Fibroblast of lung (primary cell): ENCODE measurements at places on chromosomes 3 and 15.

DNA sequence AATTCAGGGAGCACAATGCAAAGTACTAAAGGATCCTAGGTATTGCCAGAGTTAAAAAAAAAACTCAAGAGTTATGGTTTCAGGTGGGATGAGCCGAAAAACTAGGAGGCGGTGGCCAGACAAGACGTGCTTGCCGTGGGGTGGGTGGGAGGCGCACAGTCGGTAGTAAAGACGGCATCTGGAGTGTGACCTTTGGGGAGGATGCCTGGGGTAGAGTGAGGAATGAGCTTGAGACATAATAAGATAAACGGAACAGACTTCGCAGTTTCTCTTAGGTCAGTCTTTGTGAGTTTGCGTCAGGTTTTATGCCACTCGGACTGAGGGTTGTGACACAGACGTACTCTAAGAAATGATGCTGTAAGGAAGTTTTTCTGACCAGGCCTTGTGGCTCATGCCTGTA lies 139.6 kb downstream of the LRRK1 start:
- DNase-seq = no peak

DNA sequence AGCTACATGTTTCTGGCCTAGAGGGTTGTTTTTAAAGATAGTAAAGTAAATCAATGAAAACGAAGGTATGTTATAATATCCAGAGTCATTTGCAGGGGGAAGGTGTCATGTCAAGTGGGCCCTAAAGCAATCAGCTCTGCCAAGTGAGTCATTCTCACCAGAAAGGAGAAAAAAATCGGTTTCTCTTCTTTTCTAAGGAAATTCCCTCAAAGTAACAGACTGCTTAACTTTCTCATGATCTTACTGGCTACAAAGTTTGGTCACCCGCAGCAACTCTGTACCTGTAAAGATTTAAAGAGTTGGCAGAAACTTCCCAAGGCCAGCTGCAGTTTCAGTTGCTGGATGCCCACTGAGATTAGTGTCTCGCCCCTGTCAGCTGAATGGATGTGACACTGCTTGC lies 5.5 kb upstream of the FSIP1 start:
- peak; percentile 54 for DNase-seq

- peak; percentile 11 for DNase-seq
These were observed 6.3 kb upstream of the GTPBP8 start for GRCh38 chr3:112984485-112984884.

GRCh38 chr3:160245261-160245800 lies 20.1 kb downstream of the C3orf80 start:
- DNase-seq = no peak

GRCh38 chr3:82011336-82011735 lies 249.9 kb upstream of the GBE1 start:
- no peak for DNase-seq

GRCh38 chr3:69200384-69201068 lies 78.1 kb upstream of the LMOD3 start:
- peak; percentile 65 for DNase-seq

DNA sequence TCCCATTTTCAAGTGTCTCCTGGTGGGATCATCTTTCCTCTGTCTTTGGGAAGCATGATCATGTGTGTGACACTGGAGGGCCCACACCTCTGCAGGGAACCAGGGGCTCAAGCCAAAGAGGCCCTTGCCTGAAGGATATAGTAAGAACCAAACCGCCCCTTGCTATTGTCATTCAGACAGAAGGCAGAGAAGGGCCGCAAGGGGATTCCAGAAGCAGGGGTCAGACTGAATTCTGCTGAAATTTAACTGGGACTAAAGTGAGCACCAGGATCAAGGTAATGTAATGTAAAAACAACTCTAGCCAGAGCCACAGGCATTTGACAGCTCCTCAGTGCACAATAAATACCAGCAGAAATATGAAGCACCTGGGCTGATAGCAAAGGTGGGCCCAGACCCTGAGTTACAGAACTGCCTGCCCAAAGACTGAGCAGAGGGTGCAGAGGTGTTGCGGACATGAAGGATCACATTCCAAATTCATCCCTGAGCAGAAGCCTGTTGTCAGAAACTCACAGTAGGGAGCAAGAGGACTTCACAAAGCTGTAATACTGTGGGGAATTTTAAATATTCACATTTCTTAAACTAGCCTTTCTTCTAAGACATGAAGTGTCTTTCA lies 46.0 kb upstream of the RASGRF1 start:
- DNase-seq = no peak

GRCh38 chr3:37347941-37348340 lies 173.6 kb upstream of the LRRFIP2 start:
- no peak for DNase-seq

GRCh38 chr3:197002701-197003454 lies 26.7 kb downstream of the MELTF start:
- peak; percentile 66 for DNase-seq

- no peak for DNase-seq
These were observed 105.3 kb downstream of the SNRK start for GRCh38 chr3:43391621-43392020.

- no peak for DNase-seq
These were observed 1010.1 kb downstream of the ROBO1 start for GRCh38 chr3:78757731-78758130.

DNA sequence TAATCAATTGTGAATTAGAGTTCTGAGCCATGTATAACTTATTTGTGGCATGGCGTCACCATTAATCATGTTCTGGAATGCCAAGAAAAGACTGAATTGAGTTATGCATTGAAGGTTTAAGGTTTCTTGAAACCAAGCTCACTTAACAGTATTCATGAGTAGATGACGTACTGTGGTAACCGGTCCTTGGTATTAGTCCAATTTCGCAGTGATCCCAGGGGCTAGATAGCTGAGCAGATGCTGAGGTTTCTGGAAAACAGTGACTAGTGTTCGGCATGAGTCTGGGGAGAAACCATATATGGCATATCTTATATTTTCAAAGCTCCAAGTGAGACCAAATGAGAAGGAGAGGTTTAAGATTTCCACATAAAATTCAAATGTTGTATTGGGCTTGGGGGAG lies 218.3 kb upstream of the LYSMD4 start:
- no peak for DNase-seq

DNA sequence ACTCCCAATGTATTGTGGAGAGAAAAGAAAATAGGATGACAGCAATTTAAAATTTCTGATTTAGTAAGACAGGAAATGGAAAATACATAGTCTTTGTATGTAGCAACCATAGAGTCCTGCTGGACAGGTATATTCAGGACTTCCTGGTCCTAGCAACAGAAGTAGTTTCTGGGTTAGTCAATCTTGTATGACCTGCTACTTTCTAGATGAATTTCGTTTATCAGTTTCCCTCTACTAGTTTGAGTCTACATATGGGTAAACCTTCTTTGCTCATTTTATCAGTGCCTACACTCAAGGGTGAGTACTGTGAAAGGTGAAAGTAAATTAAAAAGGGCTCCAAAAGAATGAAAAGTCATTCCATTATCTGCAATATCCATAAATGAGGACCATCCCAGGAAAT lies 309.8 kb downstream of the UNC13C start:
- no peak for DNase-seq

- no peak for DNase-seq
These were observed 360.6 kb upstream of the SGO1 start for GRCh38 chr3:20546636-20547035.

DNA sequence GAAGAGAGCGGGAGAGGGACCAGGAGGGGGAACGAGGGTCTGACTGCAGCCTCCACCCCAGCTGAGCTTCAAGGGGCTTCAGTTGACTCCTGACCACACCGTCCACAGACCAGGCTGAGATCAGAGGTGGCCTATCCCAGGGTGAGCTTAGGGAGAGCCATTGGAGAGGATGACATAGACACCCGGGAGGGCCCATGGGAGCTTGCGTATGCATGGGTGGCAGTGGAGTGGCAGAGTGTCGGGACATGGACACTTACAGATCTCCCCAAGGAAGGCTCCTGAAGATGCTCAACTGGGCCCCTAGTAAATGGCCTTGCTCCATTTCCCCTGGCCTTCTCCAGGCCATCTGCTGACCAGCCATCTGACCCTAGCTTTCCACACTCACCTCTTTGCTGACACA lies 12.6 kb upstream of the ALAS1 start:
- no peak for DNase-seq

DNA sequence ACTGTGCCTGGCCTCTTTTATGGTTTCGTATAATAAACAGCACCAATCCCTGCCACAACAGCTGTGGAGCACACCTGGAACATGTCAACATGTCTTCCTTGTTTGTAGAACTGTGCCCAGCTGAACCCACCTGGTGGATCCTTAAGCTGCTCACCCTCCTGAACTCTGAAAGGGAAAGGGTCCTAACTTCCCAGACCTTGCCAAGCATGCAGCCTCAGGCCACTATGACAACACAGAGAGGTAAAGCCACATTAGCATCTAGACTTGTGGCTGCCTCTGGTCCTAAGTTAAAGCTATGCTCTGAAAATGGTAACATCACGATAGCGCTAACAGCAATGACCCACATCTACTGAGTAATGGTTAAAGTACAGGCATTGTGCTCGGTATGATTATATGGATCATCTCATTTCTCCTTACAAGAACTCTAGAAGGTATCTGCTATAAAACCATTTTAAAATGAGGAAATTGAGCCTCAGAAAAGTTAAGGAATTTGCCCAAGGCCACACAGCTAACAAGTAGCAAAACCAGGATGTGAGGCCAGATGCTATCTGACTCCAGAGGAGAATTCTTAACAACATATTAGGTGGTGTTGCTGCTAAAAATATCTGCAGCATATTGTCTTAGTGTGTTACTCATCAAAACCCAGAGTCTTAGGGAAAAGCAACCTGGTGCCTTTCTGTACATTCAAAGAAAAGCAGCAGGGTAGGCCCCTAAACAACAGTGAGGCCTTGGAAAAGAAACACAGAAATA lies 23.1 kb upstream of the HERC1 start:
- no peak for DNase-seq

DNA sequence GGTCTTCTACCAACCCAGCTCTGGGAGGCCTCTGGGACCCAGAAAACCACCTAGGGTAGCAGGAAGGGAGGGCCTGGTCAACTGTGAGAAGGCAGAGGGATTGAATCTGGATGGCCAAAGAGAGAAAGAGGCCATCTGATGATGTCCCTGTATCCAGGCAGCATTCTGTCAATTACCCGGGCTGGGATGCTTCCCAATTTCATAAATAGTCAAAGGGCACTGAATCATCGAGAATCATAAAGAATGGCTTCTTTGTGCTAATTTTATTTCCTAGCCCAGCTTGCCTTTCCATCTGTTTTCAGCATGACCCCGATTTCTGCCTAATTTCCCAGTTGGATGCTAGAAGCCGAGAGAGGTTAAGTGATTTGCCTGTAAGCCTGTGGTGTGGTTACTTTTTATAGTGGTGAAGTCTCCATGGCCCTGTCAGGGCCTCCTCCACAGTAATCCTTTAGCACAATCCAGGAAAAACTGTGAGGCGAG lies 129.2 kb downstream of the FAM43A start:
- DNase-seq = peak; percentile 10

GRCh38 chr3:122301063-122301462 lies 24.0 kb upstream of the CSTA start:
- no peak for DNase-seq

GRCh38 chr15:31732726-31733125 lies 297.6 kb upstream of the CHRNA7 start:
- DNase-seq = no peak

DNA sequence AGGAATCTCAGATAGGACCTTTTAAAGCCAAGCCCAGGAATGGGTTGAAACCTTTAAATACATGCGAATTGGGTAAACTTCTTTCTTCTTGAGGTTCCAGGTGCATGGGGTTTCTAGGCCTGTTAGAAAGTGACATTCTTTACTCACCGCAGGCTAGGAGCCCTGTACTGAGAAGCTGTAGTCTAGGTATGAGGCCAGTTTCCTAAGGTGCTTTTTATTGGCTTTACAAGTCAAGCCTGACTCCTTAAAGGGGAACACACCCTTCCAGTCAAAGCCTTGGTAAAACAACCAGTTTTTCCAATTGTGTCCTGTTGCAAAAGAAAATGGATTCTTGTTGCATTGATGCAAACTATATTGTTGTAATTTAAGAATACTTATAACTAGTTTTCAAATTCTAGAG lies 76.1 kb upstream of the ATP11B start:
- no peak for DNase-seq

DNA sequence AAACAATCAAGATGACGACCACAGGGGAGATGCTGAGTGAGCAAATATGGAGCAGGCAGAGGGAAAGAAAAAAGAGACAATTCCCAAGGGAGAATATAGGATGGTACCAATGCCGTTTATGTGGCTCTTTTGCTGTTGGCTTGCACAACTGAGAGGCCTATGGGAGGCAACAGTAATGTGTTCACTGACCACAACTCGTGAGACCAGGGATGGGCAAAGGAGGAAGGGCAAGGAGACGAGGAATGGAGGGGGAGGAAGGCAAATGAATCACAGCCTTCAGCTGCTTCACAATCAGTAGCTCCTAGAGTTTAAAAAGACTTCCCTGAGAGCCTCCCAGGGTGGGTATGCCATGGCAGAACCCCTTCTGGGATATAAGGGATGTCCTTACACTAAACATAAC lies 131.5 kb downstream of the SLC9A9 start:
- DNase-seq = peak; percentile 4

GRCh38 chr15:67109141-67110034 lies 44.0 kb downstream of the SMAD3 start:
- DNase-seq = peak; percentile 99
